Anterior cingulate cortex (tissue), 58 donors: ENCODE measurements at places on chromosomes 13 and 19.
A peak's percentile ranks its signal among the peaks of the same experiment; 100 is the strongest.

- DNase-seq = no peak
These were observed 80.1 kb downstream of the DCLK1 start for GRCh38 chr13:36051082-36051481.

DNA sequence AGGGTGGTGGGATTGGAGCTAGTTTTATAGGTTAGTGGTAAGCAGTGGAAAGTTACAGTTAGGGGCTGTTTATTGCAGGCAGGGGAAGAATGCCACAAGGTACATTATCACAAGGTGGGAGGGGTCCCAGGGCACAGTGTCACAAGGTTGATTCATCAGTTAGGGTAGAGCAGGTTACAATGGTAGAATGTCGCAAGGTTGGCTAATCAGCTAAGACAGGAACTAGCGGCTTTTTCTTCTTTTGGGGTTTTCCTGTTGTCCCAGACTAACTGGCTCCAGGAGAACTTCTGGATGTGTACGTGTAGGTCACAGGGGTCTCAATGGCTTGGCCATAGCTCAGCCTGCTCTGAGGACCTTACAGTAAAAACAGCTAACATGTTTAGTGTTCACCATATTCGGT lies 1221.1 kb downstream of the SLITRK1 start:
- DNase-seq = no peak

GRCh38 chr13:47555235-47555634 lies 445.8 kb downstream of the SUCLA2 start:
- no peak for DNase-seq

GRCh38 chr19:38290631-38291147 lies 13.4 kb upstream of the C19orf33 start:
- DNase-seq = no peak

DNA sequence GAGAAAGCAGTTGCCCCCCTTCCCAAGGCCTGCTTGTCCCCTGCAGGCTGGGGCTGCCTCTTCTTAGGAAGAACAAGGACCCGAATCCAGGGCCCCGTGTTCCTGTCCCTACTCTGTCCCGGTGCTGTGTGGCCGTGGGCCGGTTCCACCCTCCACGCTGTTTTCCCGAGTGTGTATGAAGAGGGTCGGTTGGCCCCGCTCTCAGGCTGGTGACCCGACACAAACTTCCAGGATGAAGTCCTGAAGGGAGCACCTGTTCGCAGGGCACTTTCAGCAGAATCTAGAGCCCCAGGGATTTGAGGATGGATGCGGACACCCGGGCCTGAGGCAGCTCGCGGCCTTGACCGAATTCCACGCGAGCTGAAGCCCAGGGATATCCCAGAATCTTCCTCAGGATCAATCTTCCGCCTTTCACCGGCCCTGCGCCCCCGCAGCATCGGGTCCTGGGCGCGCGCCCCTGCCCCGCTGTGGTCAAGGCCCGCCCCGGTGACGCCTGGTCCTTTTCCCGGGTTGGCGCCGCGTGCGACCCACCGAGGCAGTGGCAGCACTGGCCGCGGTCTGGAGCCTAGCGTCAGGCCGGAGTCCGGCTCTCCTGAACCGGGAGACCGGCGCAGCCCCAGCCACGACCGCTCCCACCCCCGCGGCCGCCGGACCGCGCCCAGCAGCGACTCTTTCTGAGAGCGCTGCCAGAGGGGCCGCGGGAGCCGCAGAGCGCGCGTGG lies 528 bp upstream of the CHST8 start:
- no peak for DNase-seq

DNA sequence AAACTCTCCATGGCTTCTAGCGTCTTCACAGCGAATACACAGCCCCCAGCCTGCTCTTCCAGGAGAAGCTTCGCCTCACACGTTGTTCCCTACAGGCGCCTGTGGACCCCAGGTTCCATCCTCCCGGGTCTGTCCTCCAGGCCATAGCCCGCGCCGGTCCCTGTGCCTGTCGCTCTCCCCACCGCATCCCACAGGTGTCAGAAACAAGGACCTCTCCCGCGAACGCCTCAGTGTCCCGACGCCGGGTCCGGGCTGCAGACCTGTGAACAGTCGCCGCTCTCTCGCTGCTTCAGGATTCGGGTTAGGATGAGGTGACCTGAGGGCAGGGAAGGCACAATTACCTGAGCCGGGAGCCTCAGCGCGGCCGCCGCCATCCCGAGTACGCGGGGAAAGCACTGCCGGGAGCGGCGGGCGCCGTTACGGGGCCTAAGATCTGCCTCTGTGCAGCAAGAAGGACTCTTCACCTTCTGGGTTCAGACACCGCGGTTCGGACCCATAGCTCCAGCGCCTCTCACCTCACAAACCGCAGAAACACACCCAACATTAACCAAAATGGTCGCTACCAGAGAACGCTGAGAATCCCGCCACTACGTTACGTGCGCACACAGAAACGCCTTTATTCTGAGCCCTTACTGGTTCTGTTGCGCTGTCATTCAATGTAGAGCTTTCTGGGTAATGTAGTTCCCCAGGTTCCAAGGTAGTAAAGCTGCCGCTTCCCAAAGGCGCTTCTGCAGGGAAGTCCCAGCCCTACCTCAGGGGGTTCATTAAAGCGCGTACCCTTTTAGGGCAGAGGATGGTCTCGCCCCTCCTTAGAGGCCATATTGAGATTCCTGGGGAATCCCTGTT lies at the start of gene ZNF418:
Gene ZNF418, minus strand, starts transcription at position 583 of the 846 bp plus-strand sequence. CDS start 1,580 bp downstream, outside the sequence.
- peak; percentile 64 for DNase-seq

GRCh38 chr13:44191504-44192171 lies 182.0 kb upstream of the SERP2 start:
- DNase-seq = peak; percentile 23

- no peak for DNase-seq
These were observed 2.3 kb downstream of the MATK start for GRCh38 chr19:3783660-3784584.

DNA sequence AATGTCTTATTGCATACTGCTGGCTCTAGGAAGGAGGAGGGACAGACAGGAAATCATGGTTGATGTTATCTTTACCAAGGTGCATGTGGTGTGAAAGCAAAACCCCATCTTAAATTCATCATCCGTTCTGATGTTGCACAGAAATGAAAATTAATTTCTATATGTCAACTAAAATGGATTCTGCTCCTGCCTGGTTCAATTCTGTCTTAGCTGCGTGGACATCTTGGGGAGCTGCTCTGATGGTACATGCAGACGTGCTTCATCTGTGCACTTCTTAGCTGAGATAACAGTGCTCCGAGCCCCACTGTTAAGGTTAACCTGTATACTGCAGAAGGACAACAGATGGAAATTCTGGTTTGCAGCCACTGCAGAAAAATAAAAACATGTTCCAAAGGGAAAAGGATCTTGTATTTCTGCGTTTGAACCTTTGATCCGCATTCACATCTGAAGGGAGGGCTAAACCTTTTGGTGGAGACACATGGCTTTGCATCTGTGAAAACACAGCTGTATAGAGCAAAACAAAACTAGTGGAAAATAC lies 155.6 kb downstream of the TM9SF2 start:
- DNase-seq = no peak

GRCh38 chr13:29810145-29810742 lies 40.2 kb downstream of the UBL3 start:
- DNase-seq = no peak

- no peak for DNase-seq
These were observed 30.0 kb downstream of the ZNRF4 start for GRCh38 chr19:5485286-5485636.

DNA sequence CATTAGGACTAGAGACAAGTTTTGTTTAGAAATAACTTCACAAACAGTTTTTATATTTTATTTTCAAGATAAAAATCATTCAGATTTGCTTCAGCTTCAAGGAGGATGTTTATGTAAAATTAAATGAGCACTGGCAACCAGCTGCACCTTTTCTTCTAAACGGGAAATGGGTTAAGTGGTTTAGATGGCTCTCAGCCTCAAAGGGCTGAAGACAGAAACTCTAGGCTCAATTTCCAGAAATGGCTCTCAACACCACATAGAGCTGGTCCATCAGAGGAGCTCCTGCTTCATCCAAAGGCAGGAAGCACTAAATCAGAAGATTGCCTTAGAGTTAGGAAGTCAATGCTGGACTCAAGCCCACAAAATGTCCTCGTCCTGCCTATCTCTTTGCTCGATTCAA lies 74.7 kb downstream of the ZNF429 start:
- no peak for DNase-seq
